H1 (cell line): ENCODE measurements at places on chromosomes 2 and 18.

- peak; percentile 85 for DNase-seq
Observed at GRCh38 chr18:12726774-12727550, 24.1 kb downstream of the PSMG2 start.

- no peak for DNase-seq
Observed at GRCh38 chr2:201185863-201186262, 2.9 kb downstream of the CASP10 start.

DNA sequence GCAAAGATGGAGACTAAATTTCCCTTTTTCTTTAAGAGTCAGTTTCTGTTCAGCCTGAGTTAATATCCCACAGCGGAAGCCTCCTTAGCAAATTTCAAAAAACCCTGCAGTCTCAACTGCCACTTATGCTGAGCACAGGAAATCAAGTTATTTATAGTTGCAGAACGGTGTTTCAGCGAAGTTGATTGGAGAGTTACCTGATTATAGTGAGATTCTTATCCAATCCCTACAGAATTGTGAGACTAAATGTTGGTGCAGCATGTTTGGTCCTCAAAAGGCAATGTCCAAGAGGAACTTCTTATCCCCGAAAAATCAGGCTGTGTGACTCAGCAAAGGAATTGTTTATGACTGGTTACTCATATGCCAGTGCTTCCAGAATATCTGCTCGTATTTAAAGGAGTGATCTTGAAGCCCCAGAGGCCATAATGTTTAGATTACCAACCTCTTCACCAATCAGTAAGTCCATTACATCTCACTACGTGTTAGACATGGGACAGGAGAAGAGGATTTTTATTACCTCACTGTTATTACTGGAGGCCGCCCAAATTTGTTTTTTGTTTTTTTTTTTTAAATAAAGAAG lies 67.9 kb downstream of the LRRFIP1 start:
- DNase-seq: no peak

GRCh38 chr2:110904116-110904778 lies 171.9 kb downstream of the ACOXL start:
- no peak for DNase-seq

- DNase-seq: peak; percentile 92
Observed at GRCh38 chr2:7097353-7097895, 180.2 kb downstream of the RNF144A start.

- no peak for DNase-seq
Observed at GRCh38 chr2:110876167-110876999, 144.0 kb downstream of the ACOXL start.

- no peak for DNase-seq
Observed at GRCh38 chr2:28547906-28548600, 52.2 kb downstream of the PLB1 start.

DNA sequence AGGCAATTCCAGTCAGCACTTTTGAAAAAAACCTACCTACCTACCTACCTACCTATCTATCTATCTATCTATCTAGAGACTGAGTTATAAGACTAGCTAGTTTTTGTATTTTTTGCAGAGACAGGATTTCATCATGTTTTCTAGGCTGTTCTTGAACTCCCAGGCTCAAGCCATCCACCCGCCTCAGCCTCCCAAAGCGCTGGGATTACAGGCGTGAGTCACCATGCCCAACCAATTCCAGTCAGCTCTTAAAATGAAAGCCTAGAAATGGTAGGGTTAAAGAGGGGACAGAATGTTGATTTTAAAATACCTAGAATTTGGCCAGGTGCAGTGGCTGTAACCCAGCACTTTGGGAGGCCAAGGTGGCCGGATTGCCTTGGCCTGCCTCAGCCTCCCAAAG lies 19.1 kb downstream of the MSH2 start:
- DNase-seq: no peak

DNA sequence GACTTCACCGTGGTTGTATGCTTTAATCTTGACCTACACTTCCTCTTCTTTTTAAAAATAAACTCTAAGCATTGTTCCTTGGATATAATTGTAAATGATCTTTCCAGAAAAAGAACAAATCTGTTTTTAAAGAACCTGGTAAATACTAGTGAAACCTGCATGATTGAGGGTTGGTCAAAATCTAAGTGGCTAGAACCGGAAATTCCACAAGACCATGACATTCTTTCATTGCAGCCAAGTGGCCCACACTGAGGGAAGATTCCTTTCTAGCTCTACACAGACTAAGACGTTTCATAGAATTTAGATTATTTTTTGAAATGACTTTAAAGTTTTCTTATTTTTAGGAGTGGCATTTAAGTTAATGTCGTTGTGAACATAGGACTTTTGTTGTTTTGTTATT lies 356.7 kb downstream of the NYAP2 start:
- DNase-seq: no peak

- no peak for DNase-seq
Observed at GRCh38 chr2:22947741-22948140, 437.2 kb upstream of the KLHL29 start.

DNA sequence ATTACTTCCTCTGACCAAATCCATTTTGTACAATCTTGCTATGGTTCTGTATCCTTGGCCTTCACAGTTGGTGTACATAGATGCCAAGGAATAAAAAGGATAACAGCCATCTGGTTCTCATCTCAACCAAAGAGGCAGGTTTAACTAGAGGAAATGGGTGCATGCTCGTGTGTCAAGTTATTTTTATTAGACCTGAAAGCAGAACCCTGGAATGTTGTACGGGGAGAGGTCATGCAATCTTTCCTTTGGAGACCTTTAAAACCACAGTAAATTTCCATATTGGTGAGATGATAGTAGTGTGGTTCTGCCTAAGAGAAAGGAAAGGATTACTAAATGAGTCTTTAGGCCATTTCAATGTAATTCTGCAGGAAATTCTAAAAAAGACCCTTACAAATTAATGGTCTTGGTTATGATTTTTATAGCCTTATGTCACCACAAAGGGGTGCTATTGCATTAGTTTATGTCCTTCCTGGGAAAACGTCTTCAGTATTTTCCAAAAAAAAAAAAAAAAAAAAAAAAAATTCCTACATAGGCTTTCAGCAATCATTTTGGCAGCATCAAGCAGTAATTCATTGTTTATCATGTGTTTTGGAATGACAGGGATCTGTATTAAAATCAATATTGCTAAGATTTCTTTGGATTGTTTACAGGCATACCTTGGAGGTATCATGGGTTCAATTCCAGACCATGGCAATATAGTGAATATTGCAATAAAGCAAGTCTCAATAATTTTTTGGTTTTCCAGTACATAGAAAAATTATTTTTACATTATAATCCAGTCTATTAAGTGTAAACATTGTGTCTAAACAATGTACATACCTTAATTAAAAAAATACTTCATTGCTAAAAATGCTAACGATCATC lies 270.8 kb downstream of the NYAP2 start:
- DNase-seq: no peak

GRCh38 chr2:30363406-30363805 lies 83.6 kb upstream of the LCLAT1 start:
- DNase-seq: no peak

GRCh38 chr2:109503191-109503590 lies 110.6 kb downstream of the SEPTIN10 start:
- DNase-seq: no peak

DNA sequence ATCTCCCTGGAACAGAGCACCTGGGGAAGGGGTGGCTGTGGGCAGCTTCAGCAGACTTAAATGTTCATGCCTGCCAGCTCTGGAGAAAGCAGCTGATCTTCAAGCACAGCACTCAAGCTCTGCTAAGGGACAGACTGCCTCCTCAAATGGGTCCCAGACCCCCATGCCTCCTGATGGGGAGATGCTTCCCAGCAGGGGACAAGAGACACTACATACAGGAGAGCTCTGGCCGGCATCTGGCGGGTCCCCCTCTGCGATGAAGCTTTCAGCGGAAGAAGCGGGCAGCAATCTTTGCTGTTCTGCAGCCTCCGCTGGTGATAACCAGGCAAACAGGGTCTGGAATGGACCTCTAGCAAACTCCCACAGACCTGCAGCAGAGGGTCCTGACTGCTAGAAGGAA lies 294.8 kb downstream of the RND3 start:
- no peak for DNase-seq

- DNase-seq: no peak
Observed at GRCh38 chr2:45085487-45085886, 76.2 kb upstream of the SIX2 start.

DNA sequence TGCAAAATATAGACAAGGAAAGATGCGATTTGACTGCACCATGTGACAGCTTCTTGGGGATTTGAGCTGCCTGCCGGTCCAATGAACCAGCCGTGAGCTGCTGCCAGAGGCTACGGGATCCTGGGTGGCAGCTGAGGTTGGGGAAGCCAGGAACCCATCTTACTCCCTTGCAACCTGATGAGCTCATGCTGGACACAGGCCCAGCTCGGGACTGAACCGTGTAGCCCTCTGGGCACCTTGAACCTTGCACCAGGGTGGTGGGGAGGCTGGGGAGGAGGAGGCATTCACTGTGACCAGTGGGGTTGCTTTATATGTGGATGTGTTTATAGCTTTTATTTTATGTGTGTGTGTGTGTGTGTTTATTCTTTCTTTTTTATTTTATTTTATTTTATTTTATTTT lies 9.1 kb downstream of the ALPI start:
- no peak for DNase-seq

DNA sequence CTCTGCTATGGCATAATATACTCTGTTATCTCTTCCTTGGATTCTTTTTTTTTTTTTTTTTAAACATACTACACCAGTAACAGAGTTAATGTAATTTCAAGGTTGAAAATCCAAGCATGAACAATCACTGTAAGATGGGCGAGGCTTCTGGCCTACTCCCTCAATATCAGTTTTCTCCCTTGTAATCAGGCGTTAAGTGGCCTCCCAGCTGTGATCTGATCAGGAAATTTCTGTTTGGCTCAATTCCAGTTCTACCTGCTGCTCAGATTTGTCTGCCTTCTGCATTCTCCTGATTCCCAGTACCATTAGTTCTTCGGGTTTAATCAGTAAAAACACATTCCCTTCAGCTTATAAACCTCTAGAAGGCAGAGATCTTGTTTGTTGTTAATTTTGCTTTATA lies 18.6 kb downstream of the PRKD3 start:
- no peak for DNase-seq

DNA sequence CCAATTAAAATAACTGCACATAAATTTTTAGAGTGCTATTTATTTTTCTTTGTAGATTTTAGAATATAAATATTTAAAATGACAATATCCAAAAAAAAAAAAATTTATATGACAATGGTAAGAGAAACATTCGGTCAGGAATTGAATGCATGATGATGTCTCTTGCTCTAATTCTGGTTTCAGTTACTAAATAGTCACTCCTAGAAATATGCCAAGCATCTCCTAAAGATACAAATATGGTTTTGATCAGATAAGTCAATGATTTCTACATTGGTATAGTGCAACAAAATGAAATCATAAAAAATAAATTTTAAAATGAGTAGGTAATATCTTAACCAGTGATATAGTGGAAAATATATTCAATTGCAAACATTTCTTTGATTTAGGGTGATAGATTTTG lies 95.9 kb upstream of the ACKR3 start:
- no peak for DNase-seq

GRCh38 chr2:227739351-227739750 lies 6.3 kb upstream of the SCYGR8 start:
- DNase-seq: no peak

GRCh38 chr2:26617588-26618083 lies 23.5 kb downstream of the CIB4 start:
- no peak for DNase-seq

GRCh38 chr2:217611056-217611455 lies 391.7 kb downstream of the TNS1 start:
- no peak for DNase-seq

GRCh38 chr18:74836296-74837139 lies 238.8 kb downstream of the ZNF407 start:
- DNase-seq: no peak
